ENCODE measurements at places on chromosomes 16 and 17.

GRCh38 chr16:3716831-3717234 is 491 bp downstream of the TRAP1 start:
- peak; percentile 32 for DNase-seq

- no peak for DNase-seq
These were observed 106.2 kb downstream of the CDK5R1 start for GRCh38 chr17:32593003-32593402.

DNA sequence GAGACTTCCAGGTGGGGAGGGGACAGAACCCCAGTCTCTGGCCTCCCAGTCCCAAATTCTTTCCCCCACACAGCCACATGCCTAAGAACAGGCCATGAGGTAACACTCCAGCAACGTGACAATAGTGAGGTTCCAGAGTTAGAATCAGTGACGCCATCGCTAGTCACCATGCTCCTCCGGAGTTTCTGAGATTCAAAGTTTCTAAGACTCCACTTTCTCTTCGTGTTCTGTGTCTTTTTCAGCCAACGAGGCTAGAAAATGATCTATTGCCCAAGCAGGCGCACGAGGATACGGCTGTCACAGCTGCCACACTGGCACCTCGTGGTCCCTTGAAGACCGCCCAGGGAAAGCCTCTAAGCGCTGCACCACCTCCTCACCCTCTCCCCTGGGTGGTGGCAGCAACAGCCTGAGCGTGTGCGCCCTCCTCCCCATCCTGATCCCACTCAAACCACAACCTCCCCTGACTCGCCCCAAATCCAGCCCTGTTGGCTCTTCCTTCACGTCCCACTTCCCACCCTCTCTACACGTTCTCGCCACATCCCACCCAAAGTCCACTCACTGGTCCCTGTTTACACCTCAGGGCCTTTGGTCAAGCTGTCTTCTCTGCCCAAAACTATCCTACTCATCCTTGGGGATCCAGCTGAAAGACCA is 1.0 kb downstream of the MCRIP1 start:
- DNase-seq, result peak; percentile 34

GRCh38 chr17:64377769-64378282 is 12.8 kb downstream of the PECAM1 start:
- no peak for DNase-seq

DNA sequence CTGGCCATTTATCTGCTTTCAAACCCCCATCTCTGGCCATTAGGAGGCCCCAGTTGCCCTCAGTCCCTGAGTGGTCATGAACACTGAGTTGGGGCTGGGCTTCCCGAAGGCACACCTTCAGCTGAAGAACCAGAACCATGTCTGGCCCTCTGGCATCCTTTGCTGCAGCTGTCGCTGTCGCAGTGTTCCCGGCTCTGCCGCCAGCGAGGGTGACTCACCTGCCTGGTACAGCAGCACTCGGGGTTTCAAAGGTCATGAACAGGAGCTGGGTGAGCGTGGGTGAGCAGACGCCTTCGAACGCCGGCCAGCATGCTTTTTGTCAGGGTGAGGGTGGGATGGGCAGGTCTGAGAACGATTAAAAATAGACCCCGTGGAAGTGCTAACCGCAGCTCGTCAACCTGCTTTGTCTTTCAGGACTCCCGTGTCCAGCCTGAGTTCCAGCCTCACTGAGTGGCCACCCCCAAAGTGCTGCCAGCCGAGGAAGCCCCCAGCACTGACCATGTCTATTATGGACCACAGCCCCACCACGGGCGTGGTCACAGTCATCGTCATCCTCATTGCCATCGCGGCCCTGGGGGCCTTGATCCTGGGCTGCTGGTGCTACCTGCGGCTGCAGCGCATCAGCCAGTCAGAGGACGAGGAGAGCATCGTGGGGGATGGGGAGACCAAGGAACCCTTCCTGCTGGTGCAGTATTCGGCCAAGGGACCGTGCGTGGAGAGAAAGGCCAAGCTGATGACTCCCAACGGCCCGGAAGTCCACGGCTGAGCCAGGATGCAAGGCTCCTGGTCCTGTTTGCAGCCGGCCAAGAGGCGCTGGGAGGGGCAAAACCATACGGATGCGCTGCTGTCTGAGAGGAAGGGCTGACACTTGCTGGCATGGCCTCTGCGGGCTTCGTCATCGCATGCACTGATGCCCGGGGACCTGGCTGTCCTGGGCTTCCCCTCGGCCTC is 7.6 kb downstream of the SNN start:
- no peak for DNase-seq

DNA sequence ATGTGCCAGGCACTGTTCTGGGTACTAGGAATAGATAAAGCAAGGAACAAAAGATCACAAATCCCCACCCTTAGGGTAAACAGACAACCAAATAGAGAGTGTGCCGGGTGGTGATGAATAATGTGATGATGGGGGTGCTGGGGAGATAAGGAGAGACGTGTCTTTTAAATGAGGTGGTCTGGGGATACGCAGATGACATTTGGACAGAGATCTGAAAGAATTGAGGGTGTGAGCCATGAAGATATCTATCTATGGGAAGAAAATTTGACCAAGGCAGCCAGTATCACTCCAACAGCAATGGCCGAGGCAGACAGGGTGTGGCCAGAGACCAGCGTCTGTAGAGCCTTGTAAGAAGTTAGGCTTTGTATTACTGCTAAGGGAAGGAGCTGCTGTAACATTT is 165.3 kb downstream of the MRTFB start:
- DNase-seq, result no peak

- no peak for DNase-seq
These were observed 491.6 kb downstream of the CDH13 start for GRCh38 chr16:83118365-83118764.
